Mesothelial cell of epicardium (in vitro differentiated cells): ENCODE measurements at places on chromosomes 3 and 15.

GRCh38 chr15:43226436-43227305, 5.9 kb upstream of the EPB42 start:
- no peak overlapping the region for H3K4me3 ChIP-seq
- no peaks in the 10 kb centered on the region for H3K36me3 ChIP-seq
- no peaks in the 10 kb centered on the region for H3K4me1 ChIP-seq
- no peak for DNase-seq
- no peak overlapping the region for H3K27ac ChIP-seq

GRCh38 chr15:90598031-90598577, 68.4 kb downstream of the CRTC3 start:
- H3K4me1 ChIP-seq: peaks cover 10% of the 10 kb centered on the region
- H3K27me3 ChIP-seq: no peaks in the 10 kb centered on the region
- no peak for DNase-seq

- H3K4me1 ChIP-seq: peaks cover 4% of the 10 kb centered on the region
- no peak for DNase-seq
- H3K36me3 ChIP-seq: no peaks in the 10 kb centered on the region
- H3K27ac ChIP-seq: no peak overlapping the region
- H3K4me3 ChIP-seq: no peak overlapping the region
- peaks cover 22% of the 10 kb centered on the region for H3K27me3 ChIP-seq
Observed at GRCh38 chr3:140216249-140216648, 281.3 kb downstream of the CLSTN2 start.

GRCh38 chr15:31554261-31554660, 227.6 kb downstream of the KLF13 start:
- H3K36me3 ChIP-seq: no peaks in the 10 kb centered on the region
- peaks cover 12% of the 10 kb centered on the region for H3K27me3 ChIP-seq
- no peak for DNase-seq
- no peak overlapping the region for H3K27ac ChIP-seq
- H3K4me3 ChIP-seq: no peak overlapping the region

DNA sequence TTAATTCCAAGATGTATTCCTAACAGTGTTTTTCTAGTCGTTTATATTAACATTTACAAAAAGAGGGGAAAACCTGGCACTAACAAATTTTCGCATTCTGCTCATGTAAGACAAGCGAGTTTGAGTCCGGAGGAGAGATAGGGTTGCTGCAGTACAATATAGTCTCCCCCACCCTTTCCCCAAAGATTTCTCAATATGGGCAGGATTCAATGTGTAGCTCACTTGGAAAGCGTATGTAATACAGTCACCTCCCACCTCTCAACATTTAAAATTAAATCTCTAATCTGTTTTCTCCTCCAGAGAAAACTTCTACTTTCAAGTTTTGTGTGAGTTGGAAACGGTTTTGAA, 57.9 kb downstream of the CMSS1 start:
- H3K4me3 ChIP-seq: peak overlapping the region; percentile 73
- peak overlapping the region; percentile 82 for H3K27ac ChIP-seq
- H3K27me3 ChIP-seq: no peaks in the 10 kb centered on the region

DNA sequence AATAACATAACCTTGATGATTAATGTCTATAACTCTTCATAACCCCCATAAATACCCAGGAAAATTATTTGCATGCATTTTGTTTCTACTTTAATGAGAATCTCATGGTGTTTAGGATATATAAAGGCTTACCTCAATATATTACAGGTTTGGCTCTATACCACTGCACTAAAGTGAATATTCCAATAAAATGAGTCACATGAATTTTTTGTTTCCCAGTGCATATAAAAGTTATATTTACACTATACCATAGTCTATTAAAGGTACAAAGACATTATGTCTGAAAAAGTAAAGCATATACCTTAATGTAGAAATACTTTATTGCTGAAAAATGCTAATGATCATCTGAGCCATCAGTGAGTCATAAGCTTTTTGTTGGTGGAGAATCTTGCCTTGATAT, 74.7 kb downstream of the SERPINI1 start:
- no peak overlapping the region for H3K4me3 ChIP-seq
- H3K4me1 ChIP-seq: peaks cover 15% of the 10 kb centered on the region
- no peaks in the 10 kb centered on the region for H3K27me3 ChIP-seq
- no peak overlapping the region for H3K27ac ChIP-seq

GRCh38 chr3:5754602-5755001, 567.1 kb downstream of the EDEM1 start:
- no peaks in the 10 kb centered on the region for H3K36me3 ChIP-seq
- no peak overlapping the region for H3K27ac ChIP-seq
- no peak for DNase-seq
- H3K4me3 ChIP-seq: no peak overlapping the region
- peaks cover 8% of the 10 kb centered on the region for H3K27me3 ChIP-seq
- H3K4me1 ChIP-seq: peaks cover 6% of the 10 kb centered on the region

- H3K27ac ChIP-seq: no peak overlapping the region
- no peak overlapping the region for H3K4me3 ChIP-seq
- DNase-seq: no peak
- H3K36me3 ChIP-seq: no peaks in the 10 kb centered on the region
- H3K4me1 ChIP-seq: no peaks in the 10 kb centered on the region
- H3K27me3 ChIP-seq: peaks cover 17% of the 10 kb centered on the region
Observed at GRCh38 chr15:51186181-51186705, 91.5 kb upstream of the TNFAIP8L3 start.

DNA sequence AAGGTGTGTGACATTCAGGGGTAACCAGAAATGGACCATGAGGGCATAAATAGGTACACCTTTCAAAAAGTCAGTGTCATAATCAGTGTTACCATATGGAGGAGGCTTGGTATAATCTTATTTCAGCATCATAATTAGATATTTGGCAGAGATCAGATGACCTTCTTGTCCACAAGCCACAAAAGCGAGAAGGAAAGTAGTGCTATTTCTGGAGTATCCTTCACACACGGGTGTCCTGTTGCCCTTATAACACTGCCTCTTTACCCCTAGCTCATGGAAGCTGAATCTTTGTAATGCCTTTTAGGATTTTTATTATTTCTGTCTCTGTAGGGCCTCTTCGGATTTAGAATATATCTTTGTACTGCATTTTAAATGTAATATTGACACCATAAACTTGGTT, 132.8 kb downstream of the LRIG1 start:
- no peak for DNase-seq
- H3K4me3 ChIP-seq: no peak overlapping the region
- H3K4me1 ChIP-seq: peaks cover 6% of the 10 kb centered on the region
- H3K36me3 ChIP-seq: peaks cover 8% of the 10 kb centered on the region

- H3K27me3 ChIP-seq: no peaks in the 10 kb centered on the region
- no peak overlapping the region for H3K4me3 ChIP-seq
- no peaks in the 10 kb centered on the region for H3K36me3 ChIP-seq
- H3K27ac ChIP-seq: no peak overlapping the region
Observed at GRCh38 chr3:25895443-25895842, 105.6 kb downstream of the OXSM start.

GRCh38 chr3:12750658-12751071, 8.4 kb downstream of the TMEM40 start:
- DNase-seq: no peak
- no peaks in the 10 kb centered on the region for H3K27me3 ChIP-seq
- no peaks in the 10 kb centered on the region for H3K36me3 ChIP-seq
- peak overlapping the region; percentile 25 for H3K27ac ChIP-seq

- DNase-seq: no peak
- H3K4me1 ChIP-seq: peaks cover 22% of the 10 kb centered on the region
- no peak overlapping the region for H3K4me3 ChIP-seq
Observed at GRCh38 chr3:102063572-102063971, 214.3 kb downstream of the NFKBIZ start.

- no peaks in the 10 kb centered on the region for H3K36me3 ChIP-seq
- peaks cover 16% of the 10 kb centered on the region for H3K4me1 ChIP-seq
- no peak overlapping the region for H3K27ac ChIP-seq
- no peak for DNase-seq
- no peaks in the 10 kb centered on the region for H3K27me3 ChIP-seq
Observed at GRCh38 chr3:108127301-108127988, 36.6 kb upstream of the CD47 start.

- H3K27me3 ChIP-seq: peaks cover 11% of the 10 kb centered on the region
- peaks cover 11% of the 10 kb centered on the region for H3K36me3 ChIP-seq
- no peak overlapping the region for H3K4me3 ChIP-seq
Observed at GRCh38 chr3:48598323-48599076, 3.4 kb upstream of the COL7A1 start.

DNA sequence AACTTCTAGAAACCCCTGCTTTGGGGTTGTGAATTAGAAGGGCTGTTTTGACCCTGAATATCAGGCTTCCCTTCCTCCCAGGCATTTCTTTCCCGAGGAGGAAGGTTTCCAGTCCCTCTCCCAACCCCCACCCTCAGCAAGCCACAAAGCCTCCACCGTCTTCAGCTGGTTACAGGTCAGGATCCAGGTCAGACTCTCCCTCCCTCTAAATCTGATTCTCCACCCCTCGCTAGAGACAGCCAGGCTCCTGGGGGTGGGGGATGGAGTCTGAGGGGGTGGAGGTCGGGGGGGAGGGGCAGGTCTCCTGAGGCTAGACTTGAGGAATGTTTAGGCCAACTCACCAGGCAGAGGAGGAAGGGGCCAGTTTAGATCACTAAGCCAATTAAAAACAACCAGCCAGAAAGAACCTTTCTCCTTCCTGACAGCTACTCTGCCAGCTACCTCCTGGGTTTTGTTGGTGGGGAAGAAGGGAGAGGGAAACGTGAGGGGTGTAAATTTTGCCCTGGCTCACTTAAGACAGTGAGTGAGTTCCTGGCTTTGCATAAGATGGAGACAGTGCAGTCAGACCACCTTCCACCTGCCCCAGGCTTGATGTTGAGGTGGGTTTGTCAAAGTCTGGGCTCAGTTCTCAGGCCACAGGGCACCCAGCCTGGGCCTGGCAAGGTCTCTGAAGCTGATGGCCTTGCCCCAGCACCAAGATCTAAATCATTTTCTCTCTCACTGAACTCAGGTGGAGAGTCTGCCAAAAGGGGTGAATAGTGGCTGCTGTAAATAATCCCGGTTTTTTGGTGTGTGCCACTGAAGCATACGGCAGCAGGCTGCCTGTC, 19.5 kb downstream of the BMF start:
- H3K36me3 ChIP-seq: peaks cover 19% of the 10 kb centered on the region
- no peaks in the 10 kb centered on the region for H3K27me3 ChIP-seq
- no peak overlapping the region for H3K4me3 ChIP-seq

DNA sequence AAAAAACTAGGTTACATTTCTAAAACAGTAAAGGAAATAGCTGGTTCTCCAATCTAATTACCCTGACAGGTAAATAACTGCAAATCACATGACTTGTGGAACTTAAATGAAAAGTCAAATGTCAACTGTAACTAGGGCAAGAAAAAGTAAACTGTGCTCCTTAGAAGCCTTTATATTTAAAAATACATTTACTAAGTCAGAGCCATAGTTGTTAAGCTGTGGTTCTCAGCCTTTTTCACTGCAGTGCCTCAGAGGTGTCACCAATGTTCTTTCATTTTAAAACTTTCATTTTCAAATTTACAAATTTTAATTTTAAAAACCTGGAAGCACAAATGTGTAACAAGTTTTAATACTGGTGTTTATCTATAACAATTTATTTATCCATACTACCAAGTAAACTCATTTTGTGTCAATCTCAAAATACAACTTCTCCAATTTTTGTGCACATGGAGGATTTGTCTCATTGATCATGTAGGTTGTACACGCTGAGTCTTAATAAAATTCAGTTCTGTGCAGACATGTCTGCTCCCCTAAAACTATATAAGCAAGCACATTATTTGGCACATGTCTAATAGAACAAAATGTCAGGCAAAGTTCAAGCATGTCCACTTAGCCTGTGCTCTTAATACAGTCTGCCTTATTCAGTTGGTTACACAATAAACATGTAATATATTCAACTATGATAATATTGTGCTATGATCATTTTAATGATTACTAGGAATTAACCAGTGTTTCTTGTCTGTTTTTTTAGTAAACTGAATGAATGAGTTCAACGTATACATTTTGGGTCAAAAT, 70.4 kb downstream of the DLG1 start:
- peaks cover 4% of the 10 kb centered on the region for H3K36me3 ChIP-seq
- DNase-seq: no peak
- no peak overlapping the region for H3K27ac ChIP-seq
- peaks cover 27% of the 10 kb centered on the region for H3K4me1 ChIP-seq
- H3K27me3 ChIP-seq: no peaks in the 10 kb centered on the region

DNA sequence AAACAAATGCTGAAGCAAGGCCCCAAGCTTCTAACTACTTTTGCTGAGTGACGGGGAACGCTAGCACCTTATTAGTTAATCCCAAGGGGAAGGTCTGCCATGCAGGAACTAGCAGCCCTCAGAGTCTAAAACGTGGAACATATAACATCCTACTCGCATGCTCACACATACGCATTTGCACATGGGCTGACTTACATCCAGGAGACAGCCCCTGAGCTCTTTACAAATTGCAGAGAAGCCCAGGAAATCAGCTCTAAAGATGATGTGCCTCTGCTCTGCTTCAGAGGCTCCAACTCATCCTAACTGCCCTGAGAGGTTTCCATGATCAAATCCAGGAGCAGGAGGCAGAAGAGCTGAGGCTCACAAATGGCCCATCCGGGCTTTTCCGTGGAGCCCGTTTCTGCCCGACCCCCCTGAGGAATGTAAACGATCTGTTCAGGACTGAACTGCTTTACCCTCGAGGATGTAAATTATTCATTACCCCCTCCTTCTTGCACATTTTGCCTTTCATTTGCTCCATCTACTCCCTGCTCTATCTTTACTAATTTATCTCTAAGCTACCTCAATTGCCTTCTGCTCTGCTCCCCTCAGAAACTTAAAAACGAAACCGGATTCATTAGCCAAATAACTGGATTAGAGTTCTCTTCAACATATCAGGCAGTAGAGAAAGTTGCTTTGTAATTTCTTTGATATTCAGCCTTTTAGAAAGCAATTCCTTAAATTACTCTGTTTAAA, 141.9 kb upstream of the CCDC54 start:
- peak overlapping the region; percentile 92 for H3K27ac ChIP-seq
- no peak for DNase-seq
- peaks cover 8% of the 10 kb centered on the region for H3K36me3 ChIP-seq
- H3K27me3 ChIP-seq: no peaks in the 10 kb centered on the region
- H3K4me3 ChIP-seq: peak overlapping the region; percentile 61

DNA sequence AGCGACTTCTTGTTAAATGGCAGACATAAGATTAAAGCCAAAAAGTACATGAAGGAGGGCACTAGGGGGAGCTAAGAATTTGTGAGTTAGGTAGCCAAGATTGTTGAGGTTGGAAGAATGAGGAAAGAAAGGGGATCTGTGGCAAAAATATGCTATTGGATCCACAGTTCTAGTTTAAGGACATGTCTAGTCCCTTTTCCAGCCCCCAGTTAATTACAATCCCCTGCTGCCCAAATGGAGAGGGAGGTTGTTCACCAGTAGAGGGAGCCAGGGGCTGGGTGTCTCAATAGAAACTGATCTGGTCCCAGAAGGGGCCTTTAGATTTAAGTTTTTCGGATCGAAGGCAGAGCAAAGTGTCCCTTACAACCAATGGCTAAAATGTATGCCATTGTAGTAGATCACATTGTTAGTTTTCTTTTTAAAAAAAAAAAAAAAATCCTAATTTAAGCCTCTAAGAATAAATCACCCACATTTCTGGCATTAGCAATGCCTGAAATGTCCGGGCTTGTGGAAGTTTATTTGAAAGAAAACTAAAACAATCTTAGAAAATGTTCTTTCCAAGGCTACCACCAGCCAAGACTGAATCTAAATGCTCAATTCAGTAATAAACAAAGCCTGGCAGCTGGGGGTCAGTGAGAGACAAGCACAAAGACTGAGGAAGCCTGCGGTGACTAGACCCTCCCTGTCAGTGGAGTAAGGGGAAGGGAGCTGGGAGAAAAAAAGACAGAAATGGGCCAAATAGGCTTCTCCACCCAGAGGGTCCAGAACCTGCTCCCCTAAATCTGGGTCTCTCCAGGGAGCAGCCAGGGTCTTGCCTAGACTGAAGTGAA, 7.1 kb downstream of the COL8A1 start:
- DNase-seq: no peak
- H3K36me3 ChIP-seq: no peaks in the 10 kb centered on the region
- H3K27ac ChIP-seq: no peak overlapping the region
- peaks cover 24% of the 10 kb centered on the region for H3K27me3 ChIP-seq
- no peak overlapping the region for H3K4me3 ChIP-seq
